ENCODE measurements at places on chromosomes 2 and 18.

DNA sequence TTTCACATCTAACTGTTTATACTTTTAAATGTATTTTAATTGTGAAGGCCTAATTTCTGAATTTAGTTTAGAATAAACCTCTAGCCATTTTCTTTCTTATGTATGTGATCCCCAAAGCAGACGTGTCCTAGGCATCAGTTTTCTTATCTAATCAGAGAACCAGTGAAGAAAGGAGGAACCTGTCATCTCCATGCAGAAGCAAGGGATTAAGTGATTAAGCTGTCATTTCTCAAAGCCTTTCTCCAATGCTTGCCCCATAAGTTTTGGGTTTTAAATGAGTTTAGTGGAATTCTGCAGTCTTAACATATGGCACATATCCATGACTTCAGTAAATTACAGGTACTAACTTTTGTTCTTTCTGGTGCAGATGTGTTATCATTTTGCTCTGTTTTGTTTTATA is 190.4 kb downstream of the PLCL1 start:
- no peak for DNase-seq

DNA sequence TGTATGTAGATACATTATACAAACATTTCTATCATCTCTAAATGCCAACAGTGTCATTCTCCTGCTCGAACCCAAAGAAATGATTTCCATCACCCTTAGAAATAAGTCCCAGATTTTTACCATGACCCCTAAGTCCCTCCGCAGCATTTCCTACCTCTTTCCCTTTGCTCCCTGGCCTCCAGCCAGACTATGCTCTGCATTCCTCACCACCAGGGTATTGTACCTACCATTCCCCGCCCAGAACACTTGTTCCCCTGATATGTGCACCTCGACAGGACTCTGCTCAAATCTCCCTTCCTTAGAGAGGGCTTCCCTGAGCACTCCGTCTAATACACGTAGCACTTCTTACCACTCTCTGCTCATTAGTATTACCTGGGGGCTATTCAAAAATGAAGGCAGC is 630.2 kb downstream of the ARHGAP15 start:
- no peak for DNase-seq

- no peak for DNase-seq
Measured at GRCh38 chr2:72000110-72000509, 147.6 kb downstream of the CYP26B1 start.

DNA sequence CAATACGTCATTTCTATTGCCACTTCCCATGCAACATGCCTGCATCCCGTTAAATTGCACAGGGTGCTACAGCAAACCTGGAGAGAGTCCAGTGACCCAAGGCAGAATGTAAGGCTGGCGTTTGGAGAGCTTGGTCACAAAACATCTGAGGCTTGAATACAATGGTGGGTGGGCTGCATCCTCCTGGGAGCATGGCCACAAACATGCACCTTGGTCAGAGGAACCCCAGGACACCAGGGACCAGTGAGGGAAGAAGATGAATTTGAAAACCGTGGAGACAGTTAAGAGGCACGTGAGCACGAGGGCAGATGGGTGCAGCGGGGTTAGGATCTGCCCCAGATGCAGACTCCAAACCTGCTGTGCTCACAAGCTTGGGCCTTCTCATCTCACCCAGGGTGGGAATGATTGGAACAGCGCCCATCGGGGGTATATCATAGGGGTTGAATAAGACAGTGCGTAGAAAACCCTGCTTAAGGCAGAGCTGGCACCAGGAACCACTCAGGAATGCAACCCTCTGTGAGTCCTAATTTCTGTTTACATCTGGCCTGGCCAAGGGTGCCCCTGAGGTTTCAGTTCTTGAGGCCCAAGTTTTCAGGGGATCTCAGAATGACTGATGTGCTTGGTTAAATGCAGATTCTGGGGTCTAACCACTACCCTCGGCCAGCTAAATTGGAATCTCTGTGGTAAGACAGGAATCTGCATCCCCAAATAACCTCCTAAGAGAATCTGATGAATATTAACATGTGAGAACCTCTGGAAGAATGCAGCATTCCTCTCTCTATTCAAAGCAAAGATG is 97.2 kb downstream of the ARL4C start:
- no peak for DNase-seq

DNA sequence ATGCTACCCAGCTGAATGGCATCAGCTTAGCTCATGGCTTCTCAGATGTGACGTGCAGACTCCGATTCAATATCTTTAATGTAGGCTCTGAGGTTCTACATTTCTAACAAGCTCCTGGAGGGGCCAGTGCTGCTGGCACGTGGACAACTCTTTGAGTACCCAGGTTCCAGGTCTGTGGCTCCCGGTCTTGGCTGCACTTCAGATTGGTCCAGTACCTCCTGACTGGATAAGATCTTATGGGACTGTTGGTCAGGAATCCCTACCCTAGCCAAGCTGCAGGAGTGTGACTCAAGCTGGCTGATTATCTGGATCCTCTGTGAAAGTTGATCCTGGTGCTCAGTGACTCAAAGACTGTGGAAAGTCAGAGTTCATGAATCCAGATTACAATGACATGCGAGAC is 222.1 kb downstream of the ANKRD30B start:
- DNase-seq = no peak

DNA sequence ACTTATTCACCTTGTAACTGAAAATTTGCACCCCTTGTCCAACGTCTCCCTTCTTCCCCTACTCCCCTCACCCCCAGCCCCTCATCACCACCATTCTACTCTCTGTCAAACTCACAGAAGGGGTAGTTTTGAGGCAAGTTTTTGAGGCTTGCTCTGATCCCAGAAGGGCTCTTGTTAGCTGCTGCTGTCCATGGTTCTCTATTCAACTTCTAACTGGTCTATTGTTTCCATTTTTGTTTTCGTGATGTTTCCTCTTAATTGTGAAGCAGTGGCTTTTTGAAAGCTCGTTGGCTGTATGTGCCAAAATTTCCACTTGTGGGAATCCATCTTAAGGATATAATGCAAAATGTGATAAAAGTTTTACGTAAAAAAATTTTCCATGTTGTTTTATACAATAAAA is 92.5 kb upstream of the CRACDL start:
- DNase-seq = no peak

All from NCI-H2171 (cell line).